ENCODE measurements at places on chromosomes 16 and 17.

GRCh38 chr17:35217107-35217506, 22.9 kb upstream of the SLC35G3 start:
- no peak for DNase-seq

GRCh38 chr16:25635454-25635853, 56.3 kb upstream of the HS3ST4 start:
- DNase-seq: no peak

DNA sequence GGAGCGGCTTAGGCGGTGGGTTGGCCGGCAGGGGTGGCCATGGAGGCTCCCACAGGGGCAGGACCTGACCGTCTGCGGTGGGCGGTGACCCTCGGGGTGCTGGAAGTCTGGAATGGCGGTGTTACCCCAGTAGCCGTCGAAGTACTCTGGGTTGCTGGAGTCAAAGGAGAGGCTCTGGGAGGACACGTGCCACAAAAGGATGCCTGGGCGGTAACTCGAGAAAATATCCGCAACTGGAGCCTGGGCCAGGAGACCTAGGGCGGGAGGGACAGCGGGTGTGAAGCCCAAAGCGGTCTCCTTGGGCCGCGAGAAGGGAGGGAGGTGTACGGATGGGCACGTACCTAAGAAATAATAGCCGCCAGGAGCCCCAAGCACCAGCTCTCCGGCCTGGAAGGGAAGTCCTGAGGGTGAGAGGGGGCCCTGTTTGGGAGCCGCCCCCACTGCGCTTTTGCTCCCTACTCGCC, 4.6 kb downstream of the ITGA2B start:
- DNase-seq: no peak

DNA sequence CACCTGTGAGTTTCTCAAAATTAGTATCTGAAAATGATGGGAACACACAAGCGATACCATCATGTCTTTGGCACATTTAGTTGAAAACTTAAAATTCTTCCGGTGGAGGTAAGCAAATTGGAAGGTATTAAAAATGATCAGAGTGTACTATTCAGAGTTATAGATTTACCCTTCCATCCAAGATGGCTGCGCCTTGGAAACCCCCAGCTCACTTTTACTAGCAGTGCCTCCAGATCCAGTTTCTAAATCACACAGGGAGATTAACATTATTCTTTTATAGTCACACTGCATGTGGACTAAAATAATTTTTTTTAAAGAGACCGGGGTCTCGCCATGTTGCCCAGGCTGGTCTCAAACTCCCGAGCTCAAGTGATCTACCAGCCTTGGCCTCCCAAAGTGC, 15.0 kb downstream of the PITPNC1 start:
- no peak for DNase-seq

DNA sequence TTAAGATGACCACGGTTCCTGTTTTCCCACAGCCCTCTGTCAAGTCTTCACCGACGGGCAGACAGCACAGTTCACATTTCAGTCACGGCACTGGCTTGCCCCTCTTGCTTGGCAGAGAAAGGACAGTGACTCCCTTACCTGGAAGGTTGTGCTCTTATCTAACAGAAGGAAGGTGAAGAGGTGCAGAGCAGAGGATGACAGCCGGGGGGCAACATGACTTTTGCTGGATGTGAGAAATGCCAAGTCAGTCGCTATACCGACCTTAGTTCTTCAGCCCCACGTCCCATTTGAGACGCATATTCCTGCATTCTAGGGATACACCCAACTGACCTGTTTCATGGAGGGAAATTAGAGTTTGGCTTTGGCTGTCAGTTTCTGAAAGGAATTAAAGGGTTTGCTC, 492.3 kb downstream of the NPIPA7 start:
- DNase-seq: no peak

DNA sequence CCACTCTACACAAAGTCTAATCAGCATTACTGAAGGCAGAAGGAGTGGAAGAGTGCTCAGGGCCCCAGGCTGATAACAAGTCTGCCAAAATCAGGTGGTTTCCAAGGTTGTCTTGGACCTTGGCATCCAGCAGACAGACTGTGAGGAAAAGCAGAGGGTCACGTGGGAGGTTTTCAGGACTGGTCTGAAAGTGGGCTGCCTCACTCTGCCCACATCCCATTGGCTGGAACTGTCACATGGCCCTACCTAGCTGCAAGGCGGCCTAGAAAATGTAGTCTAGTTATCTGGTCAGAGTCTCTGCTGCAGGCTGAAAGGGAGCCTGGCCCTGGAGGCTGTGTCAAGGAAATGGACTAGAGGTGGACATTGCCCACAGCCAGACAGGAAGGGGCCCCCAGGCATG, 310.7 kb upstream of the ASIC2 start:
- DNase-seq: no peak

DNA sequence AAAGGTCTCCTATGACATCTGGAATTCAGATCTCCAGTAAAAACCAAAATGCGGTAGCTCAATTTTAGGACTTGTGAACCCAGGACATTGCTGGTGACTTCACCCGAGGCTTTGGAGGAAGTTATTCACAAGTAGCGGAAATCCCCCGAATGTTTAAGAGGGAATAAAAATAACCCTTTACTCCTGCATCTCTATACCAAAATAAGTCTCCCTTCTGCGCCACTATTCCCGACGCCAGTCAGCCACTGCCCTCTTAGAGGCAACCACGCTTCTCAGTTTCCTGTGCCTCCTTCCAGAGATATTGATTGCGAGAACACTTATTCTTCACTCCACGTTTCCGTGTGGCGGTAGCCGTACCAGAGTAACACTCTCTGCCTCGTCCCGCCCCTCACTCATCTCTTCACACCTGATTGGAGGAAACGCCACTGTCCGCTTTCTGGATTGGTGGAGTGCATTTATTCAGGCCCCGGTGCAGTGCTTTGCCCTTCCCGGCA, 27.4 kb downstream of the EMP2 start:
- DNase-seq: no peak
